ENCODE measurements at places on chromosomes 13 and 19.

DNA sequence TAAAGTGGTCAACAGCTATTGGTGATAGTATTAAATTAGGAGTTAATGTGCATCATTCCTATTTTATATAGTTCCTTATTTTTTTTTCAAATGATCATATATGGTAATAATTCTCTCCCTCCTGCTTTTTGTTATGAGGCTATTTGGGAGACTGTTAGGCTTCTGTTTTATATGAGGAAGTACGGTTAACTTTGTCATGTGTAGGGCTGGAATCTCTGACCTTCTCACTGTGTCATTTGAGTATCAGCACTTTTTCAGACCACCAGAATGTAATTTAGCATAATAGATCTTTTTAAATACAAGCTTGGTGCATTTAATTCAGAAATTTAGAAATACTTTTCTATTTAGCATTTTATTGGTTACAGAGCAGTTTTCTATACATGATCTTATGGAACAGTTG lies 7.7 kb downstream of the DGKH start:
- no peak for DNase-seq

DNA sequence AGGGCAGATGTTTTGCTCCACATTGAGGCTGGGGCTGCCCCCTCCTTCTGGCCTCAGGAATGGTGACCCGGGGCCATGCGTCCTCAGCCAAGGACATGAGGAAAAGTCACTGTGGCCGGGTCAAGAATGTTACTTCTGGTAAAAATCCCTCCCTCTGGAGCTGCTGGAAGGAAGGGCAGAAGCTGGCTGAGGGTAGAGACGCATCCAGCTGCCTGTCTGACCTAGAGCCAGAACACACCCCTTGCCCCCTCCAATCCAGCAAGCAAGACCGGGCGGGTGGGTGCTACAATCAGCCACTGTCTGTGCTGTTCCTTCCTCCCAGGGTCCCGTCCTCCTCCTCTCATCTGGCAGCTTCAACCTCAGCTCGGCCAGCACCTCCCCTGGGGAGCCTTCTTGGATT lies 59.0 kb downstream of the PTPRS start:
- no peak for DNase-seq

GRCh38 chr19:512547-513365 lies 5.5 kb downstream of the TPGS1 start:
- DNase-seq: no peak

GRCh38 chr19:13505761-13506470 lies 363 bp downstream of the CACNA1A start:
- no peak for DNase-seq

DNA sequence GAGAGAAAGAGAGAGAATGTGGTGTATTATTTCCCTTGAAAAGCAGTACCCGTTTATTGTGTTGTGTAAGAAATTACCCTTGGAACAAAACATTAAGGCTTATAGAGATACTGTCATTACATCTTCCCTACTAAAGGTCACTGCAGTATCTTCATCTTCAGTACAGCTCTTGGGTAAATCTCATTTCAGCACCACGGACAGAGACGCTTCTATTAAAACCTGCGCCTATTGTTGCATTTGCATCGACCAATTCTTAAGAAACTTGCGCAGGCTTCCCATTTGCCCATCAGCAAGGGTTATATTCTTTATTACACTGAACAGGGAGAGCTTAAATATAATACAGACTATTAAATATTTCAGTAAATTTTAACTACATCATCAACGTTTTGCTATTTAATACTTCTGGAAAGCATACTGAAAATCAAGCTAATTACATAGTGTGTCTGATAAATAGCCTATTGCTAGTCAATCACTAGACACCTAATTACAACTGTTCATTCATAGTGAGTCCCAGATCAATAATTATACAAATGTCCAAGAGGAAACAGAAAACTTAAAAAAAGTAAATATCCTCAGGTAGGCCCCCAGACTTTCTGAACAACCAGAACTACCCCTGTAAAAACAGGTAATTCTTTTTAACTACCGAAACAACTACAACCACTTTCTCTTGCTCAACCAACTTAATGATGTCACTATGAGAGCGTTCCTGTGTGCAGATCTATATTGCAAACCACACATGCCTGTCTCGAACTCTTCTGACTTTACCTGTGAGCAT lies 350.6 kb downstream of the LIG4 start:
- no peak for DNase-seq

- no peak for DNase-seq
Measured at GRCh38 chr19:49614096-49614833, 23.3 kb downstream of the PRR12 start.

GRCh38 chr19:46347985-46348384 lies 1.1 kb downstream of the PPP5C start:
- no peak for DNase-seq

GRCh38 chr19:16585808-16586476 lies 13.7 kb upstream of the SLC35E1 start:
- no peak for DNase-seq

GRCh38 chr13:36841391-36841790 lies 22.4 kb downstream of the RFXAP start:
- no peak for DNase-seq

GRCh38 chr13:106882246-106882645 lies 314.3 kb upstream of the ARGLU1 start:
- no peak for DNase-seq

DNA sequence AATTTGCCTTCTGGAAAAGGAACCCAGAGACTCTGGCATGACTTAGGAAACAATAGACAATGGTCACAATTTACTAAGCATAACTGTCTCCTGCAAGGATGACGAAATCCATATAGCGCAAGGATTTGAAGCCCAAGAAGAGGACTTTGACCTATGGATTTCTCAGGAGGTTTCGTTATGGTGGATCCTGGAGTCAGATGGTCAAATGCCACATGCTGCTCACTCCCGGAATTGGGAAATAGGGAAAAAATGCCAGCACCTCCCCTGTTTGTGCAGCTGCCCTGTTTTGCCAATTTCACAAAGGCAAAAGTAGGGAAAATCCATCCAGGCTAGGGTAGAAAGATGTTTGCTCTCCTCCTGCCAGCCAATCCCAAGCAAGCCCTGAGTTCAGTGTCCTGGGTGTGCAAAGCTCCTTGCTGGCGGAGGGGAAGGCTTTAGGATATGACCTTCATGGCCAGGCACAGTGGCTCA lies 23.4 kb downstream of the RDH8 start:
- DNase-seq: no peak

DNA sequence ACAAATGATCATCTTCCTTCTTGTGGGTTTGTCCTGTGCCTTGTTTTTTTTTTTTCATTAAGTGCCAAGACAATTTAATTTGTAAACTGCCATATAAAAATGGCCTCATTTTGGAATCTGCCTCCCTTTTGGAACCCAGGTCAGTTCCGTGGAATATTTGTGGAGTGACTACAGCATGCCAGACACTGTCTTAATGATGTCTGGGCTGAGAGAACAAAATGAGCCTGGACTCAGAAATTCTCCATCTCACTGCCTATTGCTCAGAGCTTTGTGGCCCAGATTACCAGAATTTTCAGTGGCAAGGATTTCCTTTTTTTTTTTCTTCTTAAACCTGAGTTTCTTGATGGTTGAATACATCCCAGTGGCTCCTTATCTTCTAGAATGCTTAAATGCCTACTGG lies 340.6 kb downstream of the ENOX1 start:
- DNase-seq: no peak

GRCh38 chr13:23161481-23161825 lies 19.3 kb upstream of the SGCG start:
- DNase-seq: no peak

DNA sequence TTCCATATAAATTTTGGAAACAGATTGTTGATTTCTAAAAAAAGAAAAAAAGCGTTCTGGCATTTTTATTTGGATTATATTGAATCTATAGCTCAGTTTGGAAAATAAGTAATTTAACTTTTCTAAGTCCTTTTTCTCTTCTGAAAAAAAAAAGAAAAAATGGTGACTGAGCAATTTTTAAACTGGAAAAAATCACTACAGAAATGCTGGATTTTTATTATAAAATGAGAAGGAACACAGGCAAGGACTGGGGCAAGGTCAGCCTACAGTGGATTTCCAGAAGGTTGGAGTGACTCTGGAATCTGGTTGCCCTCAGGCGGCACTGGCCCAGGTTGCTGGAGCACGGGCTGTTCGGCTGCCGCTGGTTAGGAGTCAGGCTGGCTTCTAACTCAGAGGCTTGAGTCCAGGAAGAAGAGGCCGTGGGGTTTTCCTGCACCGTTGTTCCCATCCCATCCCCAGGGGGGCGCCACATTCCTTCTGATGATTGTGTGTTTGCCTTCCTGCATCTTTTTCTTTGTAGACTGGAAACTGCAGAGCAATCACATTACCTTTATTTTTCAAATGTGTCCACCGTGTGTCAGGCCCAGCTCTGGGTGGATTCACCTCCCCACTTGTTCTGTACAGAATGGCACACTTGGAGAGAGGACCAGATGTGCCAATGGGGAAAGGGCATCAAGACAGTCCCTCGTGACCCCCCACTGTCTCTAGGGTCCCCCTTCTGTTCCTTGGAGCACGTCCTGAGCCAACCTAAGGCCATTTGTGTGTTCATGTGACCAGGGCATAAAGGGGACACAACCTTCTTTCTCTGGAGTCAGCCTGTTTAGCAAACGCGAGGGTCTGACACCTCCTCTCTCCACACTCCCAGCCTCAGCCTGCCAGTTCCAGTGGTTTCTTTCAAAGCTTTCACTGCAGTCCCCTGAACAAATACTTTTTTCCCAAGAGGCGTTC lies 44.5 kb upstream of the GTF3A start:
- DNase-seq: peak; percentile 63

- DNase-seq: no peak
Measured at GRCh38 chr13:43058831-43059230, 35.4 kb downstream of the DNAJC15 start.

DNA sequence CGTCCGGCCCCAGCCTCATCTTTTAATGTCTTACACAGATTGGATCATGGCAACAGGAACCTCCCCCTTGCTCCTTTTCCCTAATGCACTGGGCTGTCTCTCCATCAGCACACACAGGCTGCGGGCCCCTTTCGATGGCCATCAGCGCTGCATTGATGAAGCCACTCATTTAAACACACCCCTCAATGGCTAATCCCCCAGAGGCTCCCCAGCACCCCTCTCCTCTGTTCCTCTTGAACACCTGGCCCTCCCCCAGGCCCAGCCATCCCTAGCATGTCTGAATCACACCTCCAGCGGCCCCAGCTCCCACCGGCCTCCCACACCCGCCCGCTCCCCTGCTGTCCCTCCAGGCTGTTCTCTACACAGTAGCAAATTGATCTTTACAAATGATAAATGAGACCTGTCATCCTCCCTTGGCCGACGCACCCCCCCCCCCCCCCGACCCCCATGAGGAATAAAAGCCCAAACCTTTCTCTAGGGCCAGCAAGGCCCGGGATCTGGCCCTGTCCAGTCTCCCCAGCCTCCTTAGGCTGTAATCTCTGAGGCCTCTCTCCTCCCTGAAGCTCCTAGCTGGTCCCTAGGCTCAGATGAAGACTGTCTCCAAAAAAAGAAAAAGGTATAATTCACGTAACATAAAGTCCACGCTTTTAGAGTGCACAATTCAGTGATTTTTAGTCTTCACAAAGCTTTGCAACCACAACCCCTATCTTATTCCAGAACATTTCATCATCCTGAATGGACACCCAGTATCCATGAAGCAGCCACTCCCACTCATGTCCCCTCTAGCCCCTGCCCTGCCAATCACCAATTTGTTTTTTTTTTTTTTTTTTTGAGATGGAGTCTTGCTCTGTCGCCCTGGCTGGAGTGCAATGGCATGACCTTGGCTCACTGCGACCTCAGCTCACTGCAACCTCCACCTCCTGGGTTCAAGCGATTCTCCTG lies 7.4 kb downstream of the RPL28 start:
- no peak for DNase-seq

DNA sequence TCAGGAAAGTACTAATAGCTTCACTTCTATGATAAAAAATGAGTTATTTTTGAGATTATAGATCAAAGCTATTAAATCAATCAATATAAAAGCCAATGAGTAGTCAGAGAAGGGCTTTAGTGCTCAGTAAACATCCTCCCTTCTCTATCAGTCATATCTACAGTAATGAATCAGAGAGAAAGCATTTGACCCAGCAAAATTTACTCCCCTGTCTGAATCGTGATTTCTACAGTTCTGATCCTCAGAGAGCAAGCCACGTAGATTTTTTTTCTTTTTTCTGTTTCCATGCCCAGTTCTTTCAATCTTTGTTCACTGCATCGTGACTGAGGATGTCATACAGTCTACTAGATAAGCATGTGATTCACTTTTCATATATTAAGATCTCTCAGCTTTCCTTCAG lies 16.2 kb upstream of the MBNL2 start:
- no peak for DNase-seq
